Adipocyte (in vitro differentiated cells): ENCODE measurements at places on chromosomes 2 and 18.
A peak's percentile ranks its signal among the peaks of the same experiment; 100 is the strongest.

GRCh38 chr2:107688135-107688534, 138.6 kb upstream of the RGPD4 start:
- DNase-seq = no peak

- DNase-seq = no peak
These were observed 128.7 kb downstream of the NFATC1 start for GRCh38 chr18:79524181-79525078.

DNA sequence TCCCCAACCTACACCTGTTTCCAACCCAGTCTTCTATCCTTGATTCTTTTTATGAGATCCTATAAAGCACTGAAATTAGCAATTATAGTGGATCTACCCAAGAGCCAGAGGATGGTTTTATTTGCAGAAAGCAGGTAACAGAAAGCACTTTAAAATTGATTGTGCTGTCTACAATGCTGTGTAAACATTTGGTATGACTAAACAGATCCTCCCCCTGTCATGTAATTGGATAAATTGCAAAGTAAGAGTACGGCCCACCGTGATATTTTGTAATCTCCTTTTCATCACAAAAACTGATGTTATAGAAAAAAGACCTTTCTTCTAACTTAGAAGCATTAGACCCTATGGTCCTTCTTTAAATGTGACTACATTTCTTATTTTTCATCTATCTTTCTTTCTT, 11.3 kb upstream of the PPP3R1 start:
- no peak for DNase-seq

DNA sequence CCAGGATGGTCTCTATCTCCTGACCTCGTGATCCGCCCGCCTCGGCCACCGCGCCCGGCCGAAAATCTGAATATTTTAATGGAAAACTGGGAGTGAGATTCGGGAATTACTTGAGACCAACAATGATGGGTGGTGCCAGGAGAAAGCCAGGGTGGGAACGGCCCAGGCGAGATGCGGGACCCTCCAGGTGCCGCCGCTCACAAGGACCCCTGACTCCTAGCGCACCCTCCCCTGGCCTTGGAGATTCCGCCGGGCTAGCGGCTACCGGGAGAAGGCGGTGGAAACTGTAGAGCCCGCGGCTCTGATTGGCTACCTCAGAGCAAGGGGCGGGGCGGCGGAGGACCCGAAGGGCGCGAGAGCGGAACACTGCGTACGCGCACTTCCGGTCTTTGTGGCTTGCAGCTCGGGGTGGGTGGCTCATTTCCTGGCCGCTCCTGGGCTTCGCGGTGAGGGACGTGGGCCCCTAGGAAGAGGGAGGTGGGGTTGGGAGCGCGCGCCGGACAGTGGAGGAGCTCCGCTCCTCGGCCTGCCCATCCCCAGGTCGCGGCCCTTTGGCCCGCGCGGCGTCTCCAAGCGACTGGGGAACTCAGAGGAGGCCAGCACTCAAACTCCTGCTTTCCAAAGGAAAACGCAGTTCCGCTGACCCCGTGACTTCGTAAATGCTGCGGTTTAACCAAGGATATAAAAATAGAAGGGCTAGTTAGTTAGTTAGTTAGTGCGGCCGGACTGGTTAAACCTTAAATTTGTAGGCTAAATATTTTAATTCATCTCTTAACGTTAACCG, at the start of gene ZNF397:
Gene ZNF397, plus strand, starts transcription at position 371 of the 784 bp plus-strand sequence. CDS start 1,437 bp downstream, outside the sequence.
- DNase-seq = peak; percentile 99

- DNase-seq = peak; percentile 81
These were observed 451.4 kb downstream of the TNS1 start for GRCh38 chr2:217551252-217551899.

- DNase-seq = no peak
These were observed 40.1 kb downstream of the MRPL35 start for GRCh38 chr2:86239326-86239725.

GRCh38 chr18:3297025-3297984, 35.4 kb downstream of the MYL12B start:
- peak; percentile 66 for DNase-seq

GRCh38 chr2:67997528-67997900, 65.3 kb downstream of the C1D start:
- peak; percentile 22 for DNase-seq

DNA sequence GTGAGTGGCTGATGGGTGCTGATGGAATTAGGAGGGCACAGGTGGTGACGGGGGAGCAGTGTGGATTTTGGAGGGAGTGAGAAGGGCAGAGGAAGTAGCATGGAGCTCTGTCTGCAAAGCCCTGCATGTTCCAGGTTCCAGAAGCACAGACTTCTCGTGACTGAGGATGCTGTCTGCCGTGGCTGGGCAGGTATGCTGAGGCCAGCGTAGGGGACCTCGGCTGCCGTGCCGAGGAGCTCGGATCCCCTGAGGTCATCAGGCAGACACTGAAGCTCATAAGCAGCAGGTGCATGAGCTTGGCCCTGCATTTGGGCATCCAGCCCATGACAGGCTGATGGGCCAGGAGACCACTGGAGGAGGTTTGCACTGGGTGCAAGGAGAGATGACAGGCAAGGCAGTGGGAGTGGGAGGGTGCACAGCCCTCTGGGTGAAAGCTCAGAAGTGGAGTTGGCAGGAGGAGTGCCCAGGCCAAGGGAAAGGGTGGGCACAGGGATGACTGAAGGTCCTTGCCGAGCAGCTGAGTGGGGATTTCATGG, 215.3 kb downstream of the SH3RF3 start:
- DNase-seq = no peak

DNA sequence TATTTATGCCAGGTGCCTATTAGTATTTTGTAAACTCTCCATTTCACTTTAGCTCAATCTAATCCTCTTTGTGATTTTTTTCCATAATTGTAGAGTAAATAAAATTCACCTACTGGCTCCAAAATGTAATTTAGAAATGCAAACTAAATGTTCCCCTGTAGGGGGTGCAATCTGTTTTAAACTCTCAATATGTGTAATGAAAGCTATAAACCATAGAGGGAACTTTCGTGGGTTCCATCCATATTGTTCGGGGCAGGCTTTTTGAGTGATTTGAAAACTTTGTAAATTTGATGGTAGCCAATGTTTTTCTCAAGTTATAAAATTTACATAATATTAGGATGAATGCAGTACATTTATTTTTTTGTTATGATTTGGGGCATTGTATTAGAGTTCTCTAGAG, 49.4 kb downstream of the TSPYL6 start:
- DNase-seq = peak; percentile 59

DNA sequence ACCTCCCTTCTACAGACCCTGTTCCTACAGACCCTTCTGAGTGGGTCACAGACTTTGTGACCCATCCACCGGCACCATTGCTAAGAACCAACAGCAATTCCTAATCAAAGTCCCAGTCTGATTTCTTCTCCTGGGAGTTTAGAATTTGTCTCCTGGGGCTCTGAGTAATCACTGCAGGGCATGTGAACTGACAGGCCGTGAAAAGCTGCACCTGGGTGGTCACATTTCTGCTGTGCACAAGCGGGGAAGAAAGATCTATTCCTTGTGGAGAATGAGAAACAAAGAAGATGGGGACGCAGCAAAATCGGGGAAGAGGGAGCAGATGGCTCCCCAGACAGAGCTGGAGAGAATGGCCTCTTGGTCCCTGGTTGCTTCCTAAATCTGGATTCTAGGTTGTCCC, 151.0 kb downstream of the ARL4C start:
- DNase-seq = no peak

- peak; percentile 44 for DNase-seq
These were observed 135.1 kb upstream of the TFPI start for GRCh38 chr2:187689372-187689771.

DNA sequence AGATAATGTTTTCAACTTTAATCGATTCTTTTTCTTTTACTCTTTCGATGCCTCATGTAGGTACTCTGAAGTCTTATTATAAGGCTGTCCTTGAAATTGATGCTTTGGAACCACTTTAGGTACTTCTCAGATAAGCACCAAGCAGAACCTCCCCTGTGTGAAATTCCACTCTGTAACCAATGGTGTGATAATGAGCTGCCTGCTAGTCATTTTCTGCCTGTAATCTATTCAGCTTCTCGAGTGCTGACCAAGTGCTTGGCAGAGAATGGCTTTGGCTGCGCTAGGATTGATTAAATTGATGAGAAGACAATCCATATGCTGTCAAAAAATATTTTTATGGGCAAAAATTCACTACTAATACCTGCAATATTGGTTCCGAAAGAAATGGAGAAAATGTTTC, 132.1 kb upstream of the STON1 start:
- no peak for DNase-seq

- no peak for DNase-seq
These were observed 95.3 kb upstream of the B3GNT7 start for GRCh38 chr2:231300020-231300721.

GRCh38 chr2:145765874-145766273, 1246.0 kb upstream of the ZEB2 start:
- no peak for DNase-seq

- DNase-seq = no peak
These were observed 20.8 kb upstream of the GAL3ST2 start for GRCh38 chr2:241755777-241756176.

DNA sequence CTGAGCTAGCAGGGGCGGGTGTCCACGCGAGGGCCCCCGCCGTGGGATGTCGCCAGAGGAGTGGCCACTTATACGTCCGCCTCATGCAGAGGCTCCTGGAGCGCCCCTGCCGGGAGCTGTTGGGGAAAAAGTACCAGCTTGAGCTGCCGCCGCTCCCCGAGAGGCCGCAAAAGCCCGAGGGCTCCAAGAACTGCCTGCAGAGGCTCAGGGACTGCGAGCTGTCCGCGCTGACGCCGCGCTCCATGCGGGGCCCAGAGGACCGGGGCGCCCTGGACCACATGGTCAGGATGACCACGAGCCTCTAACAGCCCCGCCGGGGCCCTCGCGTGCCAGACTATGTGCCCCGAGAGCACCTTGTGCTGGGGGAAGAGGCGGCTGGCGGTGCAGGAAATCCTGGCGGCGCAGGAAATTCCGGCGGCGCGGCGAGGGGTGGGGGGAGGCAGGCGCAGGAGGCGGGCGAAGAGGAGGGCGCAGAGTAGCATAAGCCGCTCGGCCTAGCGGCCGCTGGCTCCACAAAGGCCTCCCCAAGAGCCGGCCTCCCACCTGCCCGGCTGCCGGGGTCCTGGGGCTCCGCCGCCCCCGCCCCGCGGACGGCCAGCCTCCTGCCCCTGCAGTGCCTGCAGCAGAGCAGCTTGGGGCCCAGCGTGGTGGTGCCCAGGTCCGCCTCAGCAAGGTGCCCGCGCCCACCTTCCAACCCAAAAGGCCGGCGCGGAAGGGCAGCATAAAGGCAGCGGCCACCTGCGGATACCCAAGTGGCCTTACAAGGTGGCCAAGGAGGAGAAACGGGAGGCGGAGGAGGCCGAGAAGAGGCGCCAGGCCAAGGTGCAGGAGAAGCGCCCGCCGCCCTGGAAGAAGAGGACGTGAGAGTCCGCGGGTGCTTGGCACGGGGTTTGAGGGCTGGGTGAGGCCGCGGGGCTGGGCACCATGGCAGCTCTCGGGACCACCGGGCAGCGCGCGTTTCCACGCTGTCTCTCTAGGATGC, 42.1 kb upstream of the TRIM43B start:
- DNase-seq = peak; percentile 83

DNA sequence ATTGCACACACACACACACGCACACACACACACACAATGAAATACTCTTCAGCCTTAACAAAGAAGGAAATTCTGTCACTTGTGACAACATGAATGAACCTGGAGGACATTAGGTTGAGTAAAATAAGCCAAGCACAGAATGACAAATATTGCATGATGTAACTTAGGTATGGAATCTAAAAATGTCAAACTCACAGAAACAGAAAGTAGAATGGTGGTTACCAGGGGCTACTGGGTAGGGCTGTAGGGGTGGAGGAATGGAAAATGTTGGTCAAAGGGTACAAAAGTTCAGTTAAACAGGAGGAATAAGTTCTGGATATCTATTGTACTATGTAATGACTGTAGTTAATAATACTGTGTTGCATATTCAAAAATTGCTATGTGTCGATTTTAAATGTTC, 29.5 kb downstream of the SCN2A start:
- no peak for DNase-seq
